ENCODE measurements at places on chromosomes 1 and 21.

GRCh38 chr1:26327956-26328362 lies 10.2 kb downstream of the CD52 start:
- DNase-seq, result no peak

- DNase-seq, result peak; percentile 20
These were observed 56.5 kb upstream of the ZNF326 start for GRCh38 chr1:89938171-89939055.

DNA sequence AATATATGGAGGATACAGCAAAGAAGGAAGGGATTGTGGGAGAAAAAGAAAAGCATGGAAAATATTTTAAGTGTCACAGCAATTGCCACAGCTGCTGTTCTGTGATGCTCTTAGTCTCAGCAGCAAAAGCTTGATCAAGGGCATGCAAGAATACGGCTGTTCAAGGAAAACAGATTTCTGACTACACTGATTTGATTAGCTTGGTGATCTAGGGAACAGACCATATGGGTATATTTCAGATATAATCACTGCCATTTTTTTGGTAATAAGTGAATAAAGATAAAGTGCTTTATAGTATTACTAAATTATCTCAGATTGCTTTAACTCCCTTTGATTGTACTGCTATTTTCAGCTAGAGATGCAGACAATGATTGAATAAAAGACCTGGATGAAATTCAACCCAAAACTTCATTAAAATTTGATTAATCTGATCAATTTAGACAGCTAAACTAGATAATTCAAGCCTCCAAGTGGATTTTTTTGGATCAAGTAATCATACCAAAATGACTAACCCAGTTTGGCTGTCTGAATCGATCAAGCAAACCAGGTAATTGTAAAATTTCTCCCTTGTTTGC lies 33.3 kb upstream of the LYPLAL1 start:
- no peak for DNase-seq

GRCh38 chr1:243731301-243731891 lies 118.6 kb downstream of the AKT3 start:
- DNase-seq, result no peak

DNA sequence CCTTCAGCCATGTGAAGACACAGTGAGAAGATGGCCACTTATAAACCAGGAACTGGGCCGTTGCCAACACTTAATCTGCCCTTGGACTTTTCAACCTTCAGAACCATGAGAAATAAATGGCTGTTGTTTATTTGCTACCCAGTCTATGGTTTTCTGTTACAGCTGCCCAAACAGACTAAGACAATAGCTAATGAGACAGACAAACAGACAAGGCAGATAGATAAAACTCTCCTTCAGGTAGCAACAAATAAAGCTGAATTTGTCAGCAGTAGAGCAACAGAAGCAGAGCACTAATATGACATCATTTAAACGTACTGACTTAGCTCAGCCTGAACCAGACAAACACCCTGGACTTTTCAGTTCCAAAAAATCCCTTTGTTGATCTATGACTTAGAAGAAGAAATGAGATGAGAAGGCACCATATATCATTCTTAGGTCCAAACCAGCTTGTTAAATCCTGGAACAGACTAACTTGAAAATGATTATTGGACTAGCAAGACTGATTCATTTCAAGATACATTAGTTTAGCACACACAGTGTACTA lies 27.0 kb downstream of the ZZZ3 start:
- no peak for DNase-seq
